ENCODE measurements at places on chromosomes 7 and 10. TPM values are rescaled to one million over a fixed set of nuclear protein-coding genes. Genes with fewer than 3 reads are reported as not detected.

- no peak for DNase-seq
These were observed 583.6 kb upstream of the MGMT start for GRCh38 chr10:128883231-128884032.

DNA sequence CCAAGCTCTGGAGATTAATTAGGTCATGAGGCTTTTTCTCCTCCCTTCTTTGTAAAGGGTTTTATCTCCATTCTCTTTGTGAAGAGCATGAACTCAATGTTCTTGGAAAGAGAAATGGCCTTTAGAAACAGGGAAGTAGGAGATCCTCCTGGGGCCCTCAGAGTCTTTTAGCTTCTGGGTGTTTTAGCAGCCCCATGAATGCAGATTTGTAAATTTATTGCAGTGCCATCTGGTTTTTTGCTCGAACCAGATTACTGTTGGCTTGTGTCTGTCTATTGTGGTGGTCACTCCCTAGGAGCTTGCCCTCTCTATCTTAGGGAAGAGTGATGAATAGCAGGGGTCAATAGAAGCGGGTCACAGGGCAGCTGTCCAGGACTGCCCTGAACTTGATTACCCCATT is 110.6 kb downstream of the BTRC start:
- no peak for DNase-seq

DNA sequence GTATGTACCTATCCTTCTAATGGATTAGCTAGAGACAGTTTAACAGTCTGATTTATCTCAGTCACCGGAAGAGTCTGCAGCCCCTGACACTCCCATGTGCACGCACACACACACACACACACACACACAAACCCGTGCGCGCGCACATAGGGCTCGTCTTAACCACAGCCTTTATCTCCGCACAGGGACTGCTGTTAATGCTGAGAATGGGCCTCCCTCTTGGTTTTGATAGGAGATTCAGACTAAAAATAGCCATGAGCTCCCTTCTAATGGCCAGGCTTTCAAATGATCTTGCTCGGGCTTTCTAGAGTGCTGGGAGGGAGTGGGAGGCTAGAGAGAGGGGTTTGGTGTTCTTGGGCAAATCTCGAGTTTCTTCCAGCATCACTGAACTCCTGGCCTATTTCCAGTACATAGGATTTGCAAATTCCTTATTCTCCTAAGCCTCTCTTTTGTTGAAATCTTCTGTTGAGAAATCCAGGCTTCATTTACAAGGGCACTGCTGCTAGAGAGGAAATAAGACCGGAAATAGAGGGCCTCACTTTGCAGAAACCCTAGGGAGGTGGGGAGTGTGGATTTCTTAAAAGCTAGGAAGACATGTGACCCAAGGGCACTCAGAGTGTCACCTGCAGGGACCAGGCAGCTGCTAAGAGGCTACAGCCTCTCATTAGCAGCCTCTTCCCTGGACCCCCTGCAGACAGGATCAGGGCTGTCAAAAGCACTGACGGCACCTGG is 2.4 kb downstream of the TMEM72 start:
- no peak for DNase-seq

Gene TACR2
- total RNA-seq, result not detected

Gene AKR1C8
- total RNA-seq, result not detected

Data from activated B cell treated with CpG ODN at 0.5 μM for 24 hours (primary cell).